ENCODE measurements at places on chromosomes 7 and 10.
A peak's percentile ranks its signal among the peaks of the same experiment; 100 is the strongest.

DNA sequence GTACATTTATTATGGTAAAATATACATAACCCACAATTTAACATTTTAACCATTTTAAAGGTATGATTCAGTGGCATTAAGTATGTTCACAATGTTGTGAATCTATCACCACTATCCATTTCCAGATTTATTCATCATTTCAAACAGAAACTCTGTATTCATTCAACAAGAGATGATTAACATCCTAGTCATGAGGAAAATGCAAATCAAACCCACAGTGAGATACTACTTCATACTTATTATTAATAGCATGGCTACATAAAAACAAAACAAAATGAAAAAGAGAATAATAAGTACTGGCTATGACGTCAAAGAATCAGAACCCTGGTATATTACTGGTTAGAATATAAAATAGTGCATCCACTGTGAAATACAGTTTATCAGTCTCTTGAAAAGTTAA, 386.6 kb upstream of the POM121L12 start:
- no peak for DNase-seq

GRCh38 chr7:95276114-95276513, 48.2 kb downstream of the PON1 start:
- DNase-seq: no peak

DNA sequence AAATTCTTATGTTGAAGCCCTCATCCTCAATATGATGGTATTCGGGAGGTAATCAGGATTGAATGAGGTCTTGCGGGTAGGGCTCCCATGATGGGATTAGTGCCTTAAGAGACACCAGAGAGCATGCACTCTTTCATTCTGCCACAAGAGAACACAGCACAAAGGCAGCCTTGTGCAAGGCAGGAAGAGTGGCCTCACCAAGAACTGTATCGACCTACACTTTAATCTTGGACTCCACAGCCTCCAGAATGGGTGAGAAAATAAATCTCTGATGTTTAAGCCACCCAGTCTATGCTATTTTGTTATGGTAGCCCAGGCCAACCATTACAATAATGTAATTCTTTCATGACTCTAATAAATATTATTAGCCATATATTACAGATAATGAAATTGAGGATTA, 8.4 kb downstream of the SEM1 start:
- no peak for DNase-seq

- DNase-seq: no peak
These were observed 24.8 kb downstream of the INPP5A start for GRCh38 chr10:132562177-132562915.

GRCh38 chr7:127447326-127447945, 54.9 kb upstream of the ZNF800 start:
- DNase-seq: peak; percentile 40

- DNase-seq: no peak
These were observed 80.8 kb upstream of the ADAM12 start for GRCh38 chr10:126468876-126469643.

DNA sequence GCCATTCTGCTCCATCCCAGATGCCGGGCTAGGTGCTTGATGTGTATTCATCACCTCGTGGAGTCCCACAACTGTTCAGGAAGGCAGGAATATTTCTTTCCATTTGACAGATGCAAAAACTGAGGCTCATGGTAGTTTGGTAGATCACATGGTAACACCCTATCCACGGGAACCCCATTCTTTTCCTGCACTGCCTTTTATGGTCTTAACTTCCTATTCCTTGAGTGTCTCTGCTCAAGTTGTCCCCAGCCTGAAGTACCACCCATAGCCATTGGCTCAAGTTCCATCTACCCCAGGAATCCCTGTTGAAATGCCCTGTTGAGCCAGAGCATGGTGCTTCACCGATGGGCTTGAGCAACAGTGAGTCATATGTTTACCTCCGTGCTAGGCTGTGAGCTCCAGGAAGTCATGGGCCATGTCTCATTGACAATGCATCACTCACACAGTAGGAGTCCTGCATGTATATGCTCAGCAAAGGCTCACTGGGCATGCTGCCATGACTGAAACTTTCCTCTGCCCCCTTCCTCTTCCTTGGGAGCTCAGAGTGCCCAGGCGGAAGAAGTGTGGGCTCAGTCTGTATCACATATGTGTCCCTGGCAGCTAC, 71.7 kb upstream of the ADAM12 start:
- no peak for DNase-seq

- DNase-seq: no peak
These were observed 44.8 kb downstream of the GNAT3 start for GRCh38 chr7:80467069-80467468.

DNA sequence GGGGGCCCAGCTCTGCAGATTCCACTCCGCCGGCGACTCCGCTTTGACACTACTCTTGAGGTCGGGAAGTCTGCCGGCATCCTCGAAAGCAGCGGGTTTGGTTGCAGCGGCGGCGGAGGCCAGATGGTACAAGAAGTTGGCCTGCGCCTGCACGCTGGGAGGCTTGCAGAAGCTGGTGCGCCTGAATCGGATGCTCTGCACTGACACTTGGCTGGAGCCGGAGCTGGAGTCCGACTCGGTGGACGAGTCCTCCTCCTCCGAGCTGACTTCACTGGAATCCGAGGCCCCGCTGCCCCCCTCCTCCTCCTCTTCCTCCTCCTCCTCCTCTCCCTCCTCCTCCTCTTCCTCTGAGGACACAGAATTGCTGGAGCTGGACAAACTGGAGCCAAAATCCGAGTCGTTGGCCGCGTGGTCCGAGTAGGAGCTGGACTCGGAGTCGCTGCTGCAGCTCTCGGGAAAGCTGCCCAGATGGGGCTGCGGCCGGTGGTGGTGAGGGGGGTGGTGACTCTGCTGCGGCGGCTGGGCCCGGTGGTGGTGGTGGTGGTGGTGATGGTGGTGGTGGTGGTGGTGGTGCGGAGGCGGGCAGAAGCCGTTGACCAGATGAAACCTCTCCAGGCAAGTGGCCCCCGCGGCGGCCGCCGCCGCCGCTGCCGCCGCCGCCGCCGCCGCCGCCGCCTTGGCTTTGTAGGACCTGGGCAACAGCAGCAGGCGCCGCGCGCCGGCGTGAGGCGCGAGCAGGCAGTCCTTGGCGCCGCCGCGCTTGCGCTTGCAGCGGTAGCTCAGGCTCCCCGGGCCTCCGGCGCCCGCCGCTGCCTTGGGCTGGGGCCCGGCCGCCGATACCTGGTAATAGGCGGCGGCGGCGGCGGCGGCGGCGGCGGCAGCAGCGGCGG, 9.0 kb downstream of the SKIDA1 start:
- peak; percentile 46 for DNase-seq

- DNase-seq: no peak
These were observed 82.6 kb upstream of the OIT3 start for GRCh38 chr10:72810976-72811375.

- DNase-seq: no peak
These were observed 28.4 kb upstream of the CDK13 start for GRCh38 chr7:39921506-39922175.

- peak; percentile 18 for DNase-seq
These were observed 35.2 kb downstream of the PANK1 start for GRCh38 chr10:89609833-89610346.

All from stimulated activated naive CD8-positive, alpha-beta T cell treated with anti-CD3 and anti-CD28 coated beads, Interleukin-15, amount 100 ng/mL, for 72 hours (primary cell).